ENCODE measurements at places on chromosomes 2 and 18.

- no peak for DNase-seq
These were observed 45.4 kb downstream of the GORASP2 start for GRCh38 chr2:170974304-170974993.

DNA sequence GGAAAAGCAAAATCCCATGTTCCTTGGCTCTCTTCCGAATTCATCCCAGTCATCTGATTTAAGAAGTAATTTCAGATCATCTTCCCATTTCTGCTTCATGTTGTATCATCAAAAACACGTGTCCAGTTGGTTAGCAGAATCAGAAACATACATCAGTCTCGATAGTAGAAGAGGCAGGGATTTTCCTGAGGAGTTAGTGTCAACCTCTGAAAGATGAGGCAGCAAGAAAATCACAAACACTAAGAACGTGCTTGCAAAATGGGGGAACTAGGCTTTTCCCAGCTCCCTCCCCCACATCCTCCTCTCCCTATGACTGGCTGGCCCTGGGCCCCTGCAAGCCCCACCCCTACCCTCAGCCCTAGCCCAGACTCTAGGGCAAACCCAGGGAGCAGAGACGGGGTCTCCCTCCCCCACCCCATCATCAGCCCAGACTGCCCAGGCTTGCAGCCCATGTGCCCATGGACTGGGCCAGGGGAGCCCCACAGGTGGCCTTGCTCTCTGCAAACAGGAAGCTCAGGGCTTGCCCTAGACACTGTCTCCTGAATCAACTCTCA lies 161.0 kb upstream of the ID2 start:
- DNase-seq: no peak

DNA sequence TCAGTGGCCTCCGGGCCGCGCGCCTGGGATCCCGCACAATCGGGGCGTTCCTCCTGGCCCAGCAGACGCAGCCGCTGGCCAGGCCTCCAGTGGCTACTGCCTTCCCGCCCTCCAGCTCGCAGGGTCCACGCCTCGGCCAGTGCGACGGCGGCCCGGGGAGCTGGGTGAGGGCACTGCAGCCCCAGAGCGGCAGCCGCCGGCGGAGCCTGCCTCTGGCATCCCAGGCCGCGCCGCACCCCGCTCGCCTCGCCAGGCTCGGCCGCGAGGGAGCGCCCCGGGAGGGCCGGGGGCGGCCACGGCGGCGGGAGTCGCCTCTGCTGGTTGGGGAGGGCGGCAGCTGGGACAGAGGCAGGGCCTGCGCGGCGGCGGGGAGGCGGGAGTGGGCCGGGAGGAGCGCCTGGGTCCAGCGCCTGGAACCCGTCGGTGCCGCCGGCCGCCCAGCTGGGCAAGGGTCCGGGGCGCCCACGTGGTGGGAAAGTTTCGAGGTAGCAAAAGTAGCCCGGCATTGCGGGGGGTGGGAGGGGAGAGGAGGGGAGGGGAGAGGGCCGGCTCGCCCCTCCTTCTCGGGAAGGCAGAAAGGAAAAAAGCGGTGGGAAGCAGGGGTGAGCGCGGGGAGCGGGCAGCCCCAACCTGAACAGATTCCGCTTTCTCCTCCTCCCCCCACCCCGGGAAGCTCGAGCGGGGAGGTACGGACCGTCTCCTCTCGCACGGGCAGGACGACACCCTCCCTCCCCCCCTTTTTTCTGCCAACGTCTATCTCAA lies 1.5 kb upstream of the INHBB start:
- DNase-seq: no peak

- DNase-seq: no peak
These were observed 52.0 kb downstream of the CXCR4 start for GRCh38 chr2:136065907-136066306.

- no peak for DNase-seq
These were observed 15.7 kb downstream of the NDUFV2 start for GRCh38 chr18:9117980-9118841.

DNA sequence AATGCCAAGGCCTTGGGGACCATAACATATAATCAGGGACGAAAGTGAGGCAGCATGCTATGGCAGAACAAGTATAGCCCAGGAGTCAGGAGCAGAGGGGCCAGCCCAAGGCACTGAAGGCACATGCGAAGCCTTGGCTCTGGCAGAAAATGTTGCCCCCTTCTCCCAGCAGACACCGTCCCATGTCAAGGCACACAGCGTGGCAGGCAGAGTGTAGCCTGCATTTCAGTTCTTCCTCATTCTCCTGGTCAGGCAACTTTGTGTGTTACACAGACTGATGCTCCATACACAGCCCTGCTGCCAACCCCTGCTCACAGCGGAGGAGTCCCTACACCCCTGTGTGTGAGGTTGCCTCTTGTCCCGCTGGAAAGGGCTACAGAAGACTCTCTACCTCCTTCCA lies 480.8 kb downstream of the BCL11A start:
- no peak for DNase-seq

DNA sequence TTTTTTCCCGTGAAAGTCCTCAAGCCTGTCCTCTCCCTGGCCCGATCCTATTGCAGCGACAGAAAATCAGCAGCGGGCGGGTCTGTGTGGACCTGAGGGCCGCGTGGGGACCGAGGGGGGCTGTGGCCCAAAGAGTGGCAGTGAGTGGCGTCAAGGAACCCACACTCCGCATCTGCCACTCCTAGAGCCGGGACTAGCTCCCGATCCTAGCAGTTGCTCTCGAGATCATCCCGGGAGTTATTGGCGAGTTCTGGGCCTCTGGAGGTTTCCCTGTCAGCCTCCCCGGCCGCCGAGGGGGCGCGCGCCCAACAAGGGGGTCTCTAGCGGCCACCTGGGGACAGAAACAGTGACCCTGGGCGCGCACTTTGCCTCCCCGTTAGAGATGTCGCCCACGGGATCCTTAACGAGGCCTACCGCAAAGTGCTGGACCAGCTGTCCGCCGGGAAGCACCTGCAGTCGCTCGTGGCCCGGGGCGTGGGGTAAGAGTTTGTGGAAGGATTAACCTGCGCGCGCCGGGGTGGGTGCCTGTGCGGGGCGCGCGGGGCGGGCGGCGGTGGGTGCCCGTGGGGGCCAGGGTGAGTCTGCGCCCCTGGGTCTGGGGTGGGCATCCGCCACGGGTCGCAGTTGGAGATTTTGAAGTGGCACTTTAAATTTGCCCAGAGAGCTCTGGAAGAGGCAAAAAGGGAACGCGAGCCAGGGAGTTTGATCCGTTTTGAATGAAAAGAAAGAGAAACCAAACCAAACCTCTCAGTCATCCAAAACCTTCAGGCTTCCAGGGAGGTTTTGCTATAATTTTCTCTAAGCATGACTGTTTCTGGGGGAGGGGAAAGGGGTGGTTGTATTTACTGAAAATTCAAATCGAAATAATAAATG lies 3.5 kb downstream of the ADCYAP1 start:
- no peak for DNase-seq

DNA sequence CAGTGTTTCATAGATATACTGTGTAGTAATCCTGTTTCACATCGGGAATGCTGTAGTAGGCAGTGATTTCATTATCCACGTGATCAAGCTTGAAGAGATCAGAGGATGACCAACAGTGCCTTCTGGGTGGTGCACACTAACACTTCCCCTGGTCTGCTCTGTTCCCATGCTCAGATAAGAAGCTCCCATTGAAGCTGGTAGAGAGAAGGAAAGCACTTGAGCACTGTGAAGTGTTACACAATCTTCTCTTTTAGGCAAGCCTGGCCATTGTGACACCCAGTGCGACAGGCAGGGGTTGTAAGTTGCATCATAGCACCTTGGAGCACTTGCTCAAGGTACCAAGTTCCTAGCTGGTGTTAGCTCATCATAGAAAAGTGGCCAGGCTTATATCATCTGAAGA lies 30.6 kb upstream of the GPD2 start:
- no peak for DNase-seq

DNA sequence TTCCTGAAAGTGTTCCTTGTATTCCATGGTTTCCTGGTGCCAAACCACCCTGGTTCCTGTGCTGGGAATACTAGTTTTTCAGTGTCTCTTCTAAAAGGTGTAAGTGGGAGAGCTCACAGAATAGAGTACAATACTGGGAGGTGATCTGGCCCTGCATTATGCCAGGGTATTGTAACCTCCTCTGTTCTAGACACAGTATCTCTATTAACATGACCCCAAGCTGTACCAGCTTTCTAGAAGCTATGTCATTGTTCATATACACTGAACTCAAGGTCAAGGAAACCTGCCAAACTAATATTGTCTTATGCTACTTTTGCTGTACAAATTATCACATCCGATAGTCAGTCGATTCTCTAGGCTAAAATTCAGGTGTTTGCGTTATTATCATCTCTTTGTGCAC lies 32.7 kb downstream of the SETBP1 start:
- no peak for DNase-seq

DNA sequence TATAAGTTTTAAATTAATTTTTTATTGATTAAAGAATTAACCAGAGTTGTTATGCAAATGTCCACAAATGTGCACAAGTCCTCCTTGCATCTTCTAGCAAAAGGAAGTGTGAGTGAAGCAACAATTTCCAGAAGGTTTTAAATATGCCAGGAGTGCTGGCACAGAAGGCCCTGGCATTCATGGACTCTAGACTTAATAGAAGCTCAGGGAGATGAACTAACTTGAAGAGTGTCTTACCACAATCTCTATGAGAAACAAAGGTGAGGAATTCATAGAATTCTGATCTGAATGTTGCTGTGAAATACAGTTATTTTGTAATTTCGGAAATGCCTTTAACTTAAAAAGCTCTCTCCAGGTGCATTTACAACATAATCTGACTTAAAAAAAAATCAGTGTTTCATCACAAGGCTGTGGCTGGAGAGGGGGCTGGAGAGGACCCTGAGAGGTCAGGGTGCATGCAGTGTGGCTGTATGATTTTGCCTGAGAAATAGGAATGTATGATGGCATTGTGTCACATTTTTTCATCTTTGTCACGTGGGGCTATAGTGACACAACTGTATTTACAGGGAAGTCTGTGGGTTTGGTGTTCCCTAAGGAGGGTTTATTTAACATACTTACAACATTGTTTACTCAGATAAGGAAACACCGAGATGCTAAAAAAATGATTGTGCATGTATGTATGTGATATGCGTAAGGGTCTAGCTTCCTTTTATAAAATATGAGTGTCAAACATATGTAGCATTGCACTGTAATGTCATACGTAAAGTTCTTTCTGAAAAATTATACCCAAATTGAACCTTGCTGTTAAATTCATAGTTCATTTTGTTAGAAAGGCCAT lies 66.2 kb downstream of the MAP4K4 start:
- no peak for DNase-seq

DNA sequence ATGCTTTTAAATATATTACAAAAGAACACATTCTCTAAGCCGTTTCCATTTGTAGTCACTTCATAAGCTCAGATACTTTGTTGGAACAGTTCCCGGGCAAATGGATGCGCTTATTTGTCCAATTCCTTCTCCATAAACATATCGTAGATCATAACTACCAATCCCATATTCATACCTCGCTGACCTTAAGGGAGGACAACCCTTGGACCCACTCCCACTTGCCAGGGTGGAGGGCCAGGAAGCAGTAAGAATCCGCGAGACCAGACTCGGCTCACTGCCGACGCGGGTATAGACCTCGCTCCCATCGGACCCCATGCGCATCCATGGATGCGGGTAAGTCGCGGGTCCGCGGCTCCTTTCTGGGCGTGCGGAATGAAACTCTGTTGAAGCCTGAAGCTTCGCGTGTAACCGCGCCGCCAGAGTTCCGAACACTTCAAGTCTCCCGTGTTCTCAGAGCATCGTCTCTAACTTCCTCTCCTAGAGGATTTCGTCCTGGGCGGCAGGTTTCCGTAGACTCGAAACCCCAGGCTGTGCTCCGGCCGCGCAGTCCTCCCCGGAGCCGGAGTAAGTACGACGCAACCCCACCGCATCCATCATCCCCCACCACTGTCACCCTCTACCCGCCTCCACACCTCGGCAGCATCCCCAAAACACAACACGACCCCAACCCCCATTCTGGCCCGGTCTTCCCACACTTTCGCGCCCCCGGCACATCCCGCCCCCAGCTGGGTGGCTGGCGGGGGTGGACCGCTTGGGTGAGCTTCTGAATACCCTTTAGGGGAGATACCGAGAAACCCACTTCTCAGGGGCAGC lies 1.1 kb downstream of the DSC3 start:
- DNase-seq: no peak

DNA sequence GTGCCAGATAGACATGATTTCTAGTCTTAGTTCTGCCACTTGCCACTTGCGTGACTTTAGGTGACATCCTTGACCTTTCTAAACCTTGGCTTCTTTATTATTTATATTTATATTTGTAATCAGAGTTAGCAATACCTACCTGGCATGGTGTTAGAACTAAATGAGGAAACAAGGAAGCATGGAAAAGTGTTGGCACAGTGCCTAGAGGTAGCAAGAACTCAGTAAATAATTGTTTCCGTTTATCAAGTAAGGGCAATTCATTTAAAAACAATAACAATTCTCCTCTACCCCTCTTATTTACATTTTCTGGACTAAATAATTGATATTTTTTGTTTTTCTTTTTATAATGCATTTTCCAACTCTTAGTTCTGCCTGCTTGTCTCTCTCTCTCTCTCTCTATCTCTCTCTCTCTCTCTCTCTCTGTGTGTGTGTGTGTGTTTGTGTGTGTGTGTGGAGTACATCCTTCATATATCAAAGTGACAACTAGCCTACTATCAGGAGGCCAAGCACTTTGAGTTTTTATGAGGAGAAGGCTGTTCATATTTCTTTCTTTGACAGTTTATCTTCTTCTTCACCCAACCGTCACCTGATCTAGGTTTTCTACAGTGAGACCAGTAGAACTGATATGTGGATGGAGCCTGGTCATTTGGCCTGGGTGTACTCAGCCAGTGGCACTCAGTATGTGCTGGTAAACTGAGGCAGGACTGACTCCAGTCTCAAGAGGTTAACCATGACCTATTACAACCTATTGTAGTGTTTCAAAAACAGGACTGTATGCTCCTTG lies 134.5 kb downstream of the LRRTM1 start:
- DNase-seq: no peak

DNA sequence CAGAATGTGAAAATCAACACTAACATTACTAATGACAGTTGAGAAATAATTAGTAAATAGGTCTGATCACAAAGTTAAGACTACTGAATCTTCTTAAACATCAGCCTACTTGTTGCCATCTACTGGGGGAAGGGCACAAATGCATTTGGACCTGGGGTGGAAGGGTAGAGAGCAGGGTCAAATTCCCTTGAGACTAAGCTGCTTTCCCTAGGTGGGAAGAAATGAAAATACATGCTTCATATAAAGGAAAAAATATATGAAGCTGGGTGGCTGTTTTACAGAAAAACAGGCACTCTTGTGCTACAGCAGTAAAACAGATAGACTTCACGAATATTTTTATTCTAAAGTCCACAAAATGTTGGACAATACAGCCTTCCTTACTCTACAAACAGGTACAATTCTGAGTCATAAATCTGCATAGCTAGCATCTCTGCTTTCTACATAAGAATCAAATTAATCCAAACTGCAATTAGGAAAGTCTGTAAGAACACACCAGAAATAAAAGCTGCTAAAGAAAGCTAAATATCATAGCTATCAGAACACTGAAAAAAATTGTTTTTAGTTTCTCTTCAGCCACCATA lies 10.9 kb downstream of the TRIP12 start:
- DNase-seq: no peak

DNA sequence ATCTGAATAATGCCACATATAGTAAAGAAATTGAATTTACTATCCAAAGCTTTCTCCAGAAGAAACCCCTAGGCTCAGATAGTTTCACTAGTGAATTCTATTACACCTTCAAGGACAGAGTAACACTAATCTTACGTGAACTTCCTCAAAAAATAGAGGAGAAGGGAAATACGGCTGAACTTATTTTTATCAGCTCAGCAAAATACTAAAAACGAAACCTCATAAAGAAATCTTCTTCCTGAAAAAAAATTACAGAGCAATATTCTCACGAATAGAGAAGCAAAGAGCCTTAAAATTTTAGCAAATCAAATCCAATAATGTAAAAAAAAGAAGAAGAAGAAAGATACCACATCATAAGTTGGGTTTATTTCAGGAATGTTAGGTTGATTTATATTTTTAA lies 14.7 kb downstream of the CAPN13 start:
- no peak for DNase-seq

Data from activated T-cell treated with anti-CD3 and anti-CD28 coated beads for 1 hour (primary cell).